Stimulated activated CD8-positive, alpha-beta memory T cell treated with anti-CD3 and anti-CD28 coated beads, Interleukin-15, amount 100 ng/mL, for 1 hour (primary cell): ENCODE measurements at places on chromosomes 1 and 21.

GRCh38 chr1:155910621-155911121 is 478 bp downstream of the RIT1 start:
- no peak for DNase-seq

- no peak for DNase-seq
Measured at GRCh38 chr1:91883470-91883869, 2.5 kb downstream of the TGFBR3 start.

DNA sequence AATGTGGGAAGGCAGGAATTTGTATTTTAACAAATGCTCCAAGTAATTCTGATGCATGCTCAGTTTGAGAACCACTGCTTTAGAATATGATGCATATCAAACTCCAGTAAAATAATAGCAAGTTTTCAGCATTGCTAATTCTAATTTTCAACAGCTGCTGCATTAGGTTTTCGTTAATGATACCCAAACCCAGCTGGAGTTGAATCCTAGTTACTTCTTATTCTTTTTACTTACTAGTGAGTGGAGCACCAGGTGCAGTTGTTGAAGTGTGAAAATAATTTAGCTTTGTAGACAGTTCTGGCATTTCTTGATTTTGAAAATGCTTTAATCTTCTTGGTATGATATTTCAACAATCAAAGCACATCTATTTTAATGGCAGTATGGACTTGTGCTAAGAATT is 138.5 kb downstream of the HS2ST1 start:
- no peak for DNase-seq

- DNase-seq = no peak
Measured at GRCh38 chr1:23628951-23629387, 62.6 kb upstream of the RPL11 start.

DNA sequence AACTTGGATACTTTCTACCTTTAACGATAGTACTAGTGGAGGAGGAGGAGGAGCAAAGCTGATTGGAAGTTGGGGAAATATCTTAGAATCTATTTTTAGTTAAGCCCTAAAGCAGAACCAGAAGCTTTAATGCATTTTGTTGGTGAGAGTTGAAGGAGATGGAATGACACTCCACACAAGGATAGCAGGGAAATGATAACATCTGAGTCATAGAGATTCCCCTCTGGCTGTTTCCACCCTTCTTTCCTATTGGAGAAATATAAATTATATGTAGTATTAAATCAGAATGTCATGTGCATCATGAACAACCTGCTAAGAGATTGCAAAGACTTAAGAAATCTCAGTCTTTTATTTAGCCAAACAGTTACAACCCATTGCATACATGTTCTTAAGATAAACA is 1357.7 kb downstream of the NCAM2 start:
- DNase-seq = no peak

DNA sequence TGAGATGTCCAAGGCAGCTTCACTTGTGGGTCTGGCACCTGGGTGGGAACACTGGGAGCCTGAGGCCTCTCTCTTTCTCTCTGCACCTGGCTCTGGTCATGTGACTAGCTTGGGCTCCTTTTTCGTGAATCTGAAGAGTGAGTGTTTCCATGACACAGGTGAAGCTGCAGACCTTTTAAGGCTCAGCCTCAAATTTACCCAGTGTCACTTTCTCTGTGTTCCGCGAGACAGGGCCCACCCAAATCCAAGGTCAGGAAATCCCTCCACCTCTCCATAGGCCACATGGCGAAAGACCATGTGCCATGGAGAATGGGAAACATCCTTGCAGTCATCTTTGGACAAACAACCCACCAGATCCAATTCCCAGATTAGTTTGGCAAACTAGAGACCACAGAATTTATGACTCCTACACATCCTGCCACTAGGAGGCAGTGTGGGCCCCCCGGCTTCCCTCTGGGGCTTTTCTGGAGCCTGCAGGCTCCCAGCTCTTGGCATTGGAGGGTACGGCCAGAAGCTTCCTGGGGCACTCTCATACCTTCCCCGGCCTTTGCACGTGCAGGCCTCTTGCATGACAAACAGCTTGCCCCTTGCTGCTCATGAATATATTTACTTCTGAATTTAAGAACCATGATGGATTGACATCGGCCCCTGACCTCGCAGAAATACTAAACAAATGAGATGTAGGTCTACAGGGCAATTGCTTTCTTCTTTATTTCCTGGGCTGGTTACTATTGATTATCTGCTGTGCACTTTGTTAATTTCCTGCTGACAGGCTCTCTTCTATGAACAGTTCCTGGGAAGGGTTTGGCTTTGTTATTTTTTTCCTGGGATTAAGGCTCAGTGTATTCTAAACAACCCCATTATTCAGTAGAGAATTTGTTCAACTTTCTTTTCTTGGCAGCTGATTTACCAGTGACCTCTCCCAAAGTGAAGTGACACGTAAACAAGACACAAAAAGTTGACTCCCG is 180.7 kb downstream of the KAZN start:
- no peak for DNase-seq

GRCh38 chr1:91559838-91560565 is 59.4 kb downstream of the CDC7 start:
- DNase-seq = no peak

DNA sequence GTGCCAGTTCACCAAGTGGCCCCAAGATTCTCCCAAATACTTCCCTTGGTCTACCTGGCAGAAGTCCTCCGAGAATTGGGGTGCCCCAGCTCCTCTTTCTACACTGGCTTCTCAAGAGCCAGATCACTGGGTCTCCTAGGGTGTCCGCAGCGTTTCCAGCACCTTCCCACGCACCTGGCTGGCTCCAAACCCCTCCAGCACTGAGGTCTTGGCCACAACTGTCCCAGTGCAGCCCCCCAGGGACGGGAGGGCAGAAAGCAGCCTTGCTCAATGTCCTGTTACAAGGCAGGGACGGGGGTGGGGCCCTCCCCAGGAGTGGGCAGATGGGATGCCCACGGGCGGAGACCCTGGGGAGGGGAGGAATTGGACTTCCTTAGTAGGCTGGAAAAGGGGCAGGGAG is 1.1 kb downstream of the ECE1 start:
- DNase-seq = no peak

DNA sequence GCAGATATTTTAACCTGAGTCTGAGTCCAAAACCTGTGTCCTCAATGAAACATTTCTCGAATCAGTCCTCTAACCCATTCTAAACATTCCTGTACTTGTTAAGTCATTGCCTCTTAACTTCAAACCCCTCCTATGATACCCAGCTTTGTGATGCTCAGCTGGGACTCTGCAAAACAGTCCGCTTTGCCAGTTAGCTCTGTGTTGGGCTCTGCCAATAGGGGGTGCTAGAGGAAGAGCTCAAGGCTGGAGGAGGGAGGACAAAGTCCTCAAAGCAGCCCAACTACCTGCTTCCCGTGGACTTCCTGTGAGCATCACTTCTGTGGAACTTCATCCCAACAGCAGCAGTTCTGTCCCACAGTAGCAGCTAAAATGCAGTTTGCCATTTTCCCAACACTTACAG is 38.1 kb upstream of the SYT14 start:
- no peak for DNase-seq

DNA sequence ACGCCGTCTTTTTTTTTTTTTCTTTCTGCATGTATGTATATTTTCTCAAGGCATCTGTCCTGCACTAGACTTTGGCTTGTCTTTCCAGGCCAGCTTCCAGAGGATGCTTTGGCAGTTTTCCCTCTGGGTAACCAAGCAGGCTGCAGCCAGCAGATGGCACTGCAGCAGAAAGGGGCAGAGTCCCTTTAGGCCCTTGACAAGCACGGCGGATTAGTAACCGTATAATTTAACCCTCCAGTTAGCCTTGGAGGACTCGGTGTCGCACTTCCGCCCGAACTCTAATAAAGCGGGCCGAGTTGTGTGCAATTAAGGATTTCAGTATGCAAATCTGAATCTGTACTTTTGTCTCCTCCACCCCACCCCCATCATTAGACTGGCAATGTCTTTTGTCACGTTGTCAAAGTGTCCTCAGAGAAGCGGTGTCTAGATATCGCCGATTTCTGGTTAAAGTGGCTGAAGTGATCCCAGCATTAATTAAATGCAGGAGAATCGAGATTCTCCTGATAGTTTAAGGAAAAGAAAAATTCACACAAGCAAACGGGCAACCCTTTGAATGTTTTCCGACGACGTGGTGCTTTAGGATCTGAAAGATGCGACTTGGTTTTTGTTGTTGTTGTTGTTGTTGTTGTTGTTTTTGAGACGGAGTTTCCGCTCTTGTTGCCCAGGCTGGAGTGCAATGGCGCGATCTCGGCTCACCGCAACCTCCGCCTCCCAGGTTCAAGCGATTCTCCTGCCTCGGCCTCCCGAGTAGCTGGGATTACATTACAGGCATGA is 1.1 kb upstream of the TMEM167B start:
- no peak for DNase-seq
